ENCODE measurements at places on chromosomes 12 and 14. TPM values are rescaled to one million over a fixed set of nuclear protein-coding genes. Genes with fewer than 3 reads are reported as not detected.

GRCh38 chr12:119678459-119678858, 10.5 kb downstream of the PRKAB1 start:
- H3K27me3 ChIP-seq: no peaks in the 10 kb centered on the region
- H3K27ac ChIP-seq: no peak overlapping the region
- peaks cover 13% of the 10 kb centered on the region for H3K4me1 ChIP-seq
- H3K4me3 ChIP-seq: no peak overlapping the region

INHBC gene
- total RNA-seq: not detected

DNA sequence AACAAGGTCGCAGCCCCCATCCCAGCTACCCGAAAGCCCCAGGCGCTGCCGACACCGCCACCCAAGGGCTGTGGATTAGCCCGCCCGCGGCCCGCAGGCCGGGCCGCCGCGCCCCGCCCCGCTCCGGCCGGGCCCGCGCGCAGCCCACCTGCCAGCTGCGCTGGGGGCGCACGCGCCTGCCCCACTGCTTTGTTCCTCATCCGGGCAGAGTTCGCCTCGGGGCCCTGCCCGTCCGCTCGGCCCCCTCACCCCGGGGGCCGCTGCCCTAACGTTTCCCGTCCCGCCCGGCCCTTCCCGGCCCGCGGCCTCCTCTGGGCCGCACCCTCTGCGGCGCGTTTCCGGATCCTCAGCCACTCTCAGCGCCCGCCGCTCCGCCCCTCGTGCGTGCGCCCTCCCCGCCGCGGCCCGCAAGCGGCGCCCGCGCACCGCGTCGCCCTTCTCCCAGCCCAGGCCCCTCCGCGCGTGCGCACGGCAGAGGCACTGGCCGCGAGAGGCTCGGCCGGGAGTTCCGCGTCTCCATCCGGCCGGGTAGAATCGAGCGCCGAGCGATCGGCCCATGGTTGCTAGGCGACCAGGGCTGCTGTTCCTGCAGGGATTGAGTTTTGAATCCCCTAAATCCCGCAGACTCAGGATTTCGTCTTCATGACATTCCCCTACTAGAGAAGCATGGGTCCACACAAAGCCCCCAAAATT, at the start of gene PRDM4:
Gene PRDM4 (minus strand): TSS at position 329 of the 693 bp plus-strand sequence. CDS start 622 bp downstream, outside the sequence.
- H3K4me3 ChIP-seq: peak within 1 kb of the TSS; percentile 77
- H3K4me1 ChIP-seq: peaks cover 41% of the 10 kb centered on the region
- H3K36me3 ChIP-seq: peaks cover 9% of the 10 kb centered on the region
- H3K27me3 ChIP-seq: no peaks in the 10 kb centered on the region
- peak within 1 kb of the TSS; percentile 64 for H3K27ac ChIP-seq

GRCh38 chr12:6928022-6928702, 403 bp downstream of the ATN1 start:
- no peaks in the 10 kb centered on the region for H3K27me3 ChIP-seq
- peaks cover 48% of the 10 kb centered on the region for H3K4me1 ChIP-seq
- no peak for DNase-seq
- H3K36me3 ChIP-seq: no peaks in the 10 kb centered on the region

GRCh38 chr14:23297611-23298277, 4.9 kb downstream of the PPP1R3E start:
- peaks cover 29% of the 10 kb centered on the region for H3K4me1 ChIP-seq
- H3K36me3 ChIP-seq: no peaks in the 10 kb centered on the region
- H3K27ac ChIP-seq: no peak overlapping the region
- no peaks in the 10 kb centered on the region for H3K27me3 ChIP-seq

CEBPE gene
- 0.69 TPM for total RNA-seq

- H3K36me3 ChIP-seq: no peaks in the 10 kb centered on the region
- no peaks in the 10 kb centered on the region for H3K4me1 ChIP-seq
- DNase-seq: no peak
Observed at GRCh38 chr12:114834621-114835020, 150.6 kb upstream of the TBX3 start.

BMAL2 gene
- total RNA-seq: 0.32 TPM

LUM gene
- not detected for total RNA-seq

DNA sequence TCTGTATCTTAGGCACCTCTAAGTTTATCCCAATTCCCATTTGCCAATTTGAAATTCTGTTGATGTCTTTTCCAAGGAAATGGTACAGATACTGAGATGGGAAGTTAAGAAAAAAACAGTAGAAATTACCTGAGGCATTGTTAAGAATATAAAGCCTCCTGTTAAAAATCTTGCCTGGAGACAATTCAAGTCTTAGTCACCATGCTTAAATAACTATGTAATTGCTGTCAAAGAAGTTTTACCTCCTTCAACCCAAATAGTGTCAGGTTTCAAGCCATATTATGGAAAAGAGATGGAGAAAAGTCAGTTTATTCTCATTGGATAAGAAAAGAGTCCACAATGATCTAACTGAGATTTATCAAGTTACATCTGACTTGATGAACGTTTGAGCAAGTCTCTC, 974.7 kb downstream of the GALC start:
- H3K27me3 ChIP-seq: no peaks in the 10 kb centered on the region
- no peak for DNase-seq
- H3K27ac ChIP-seq: no peak overlapping the region

- H3K27me3 ChIP-seq: no peaks in the 10 kb centered on the region
- no peak overlapping the region for H3K27ac ChIP-seq
- peaks cover 32% of the 10 kb centered on the region for H3K4me1 ChIP-seq
- no peaks in the 10 kb centered on the region for H3K36me3 ChIP-seq
- no peak for DNase-seq
- no peak overlapping the region for H3K4me3 ChIP-seq
Observed at GRCh38 chr14:51939755-51940301, 49.5 kb upstream of the RTRAF start.

DNA sequence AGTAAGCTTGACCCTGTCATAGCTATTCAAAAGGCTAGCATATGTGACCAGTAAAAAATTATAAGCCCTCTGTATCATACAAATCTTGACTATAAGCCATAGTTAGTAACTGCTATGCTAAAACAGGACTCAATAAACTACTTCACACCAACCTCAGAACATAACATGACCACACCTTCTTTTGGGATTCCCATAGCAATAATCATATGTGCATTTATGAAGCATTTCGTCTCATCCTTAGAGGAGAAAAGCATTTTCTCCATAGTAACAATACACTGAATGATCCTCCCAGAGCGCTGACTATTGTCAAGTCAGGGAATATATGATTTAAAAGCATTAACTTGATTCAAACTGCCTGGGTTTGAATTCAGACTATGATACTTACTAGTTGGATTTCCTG, 46.2 kb downstream of the GRIN2B start:
- no peak for DNase-seq
- no peaks in the 10 kb centered on the region for H3K27me3 ChIP-seq
- no peaks in the 10 kb centered on the region for H3K36me3 ChIP-seq

C12orf42 gene
- total RNA-seq: 8.4 TPM

TCL1B gene
- total RNA-seq: not detected

- peaks cover 6% of the 10 kb centered on the region for H3K4me1 ChIP-seq
- H3K27ac ChIP-seq: no peak overlapping the region
- no peaks in the 10 kb centered on the region for H3K36me3 ChIP-seq
- peaks cover 22% of the 10 kb centered on the region for H3K27me3 ChIP-seq
- no peak overlapping the region for H3K4me3 ChIP-seq
- no peak for DNase-seq
Observed at GRCh38 chr12:54590978-54591591, 2.6 kb upstream of the PPP1R1A start.

- H3K4me3 ChIP-seq: no peak overlapping the region
- no peak overlapping the region for H3K27ac ChIP-seq
- H3K4me1 ChIP-seq: no peaks in the 10 kb centered on the region
Observed at GRCh38 chr14:90733139-90733808, 83.0 kb downstream of the TTC7B start.

GRCh38 chr14:55585854-55586253, 5.8 kb downstream of the KTN1 start:
- no peak overlapping the region for H3K27ac ChIP-seq
- no peak overlapping the region for H3K4me3 ChIP-seq
- no peak for DNase-seq
- H3K27me3 ChIP-seq: no peaks in the 10 kb centered on the region

GRCh38 chr12:104750061-104750460, 208.0 kb downstream of the SLC41A2 start:
- H3K36me3 ChIP-seq: no peaks in the 10 kb centered on the region
- no peak overlapping the region for H3K27ac ChIP-seq
- no peaks in the 10 kb centered on the region for H3K27me3 ChIP-seq

GRCh38 chr12:116133149-116133548, 144.3 kb downstream of the MED13L start:
- H3K36me3 ChIP-seq: no peaks in the 10 kb centered on the region
- H3K4me1 ChIP-seq: peaks cover 57% of the 10 kb centered on the region
- H3K27ac ChIP-seq: no peak overlapping the region
- H3K4me3 ChIP-seq: no peak overlapping the region
- DNase-seq: no peak

GRCh38 chr12:106214571-106214970, 33.2 kb downstream of the CKAP4 start:
- no peak overlapping the region for H3K27ac ChIP-seq
- no peak overlapping the region for H3K4me3 ChIP-seq
- no peaks in the 10 kb centered on the region for H3K36me3 ChIP-seq

DNA sequence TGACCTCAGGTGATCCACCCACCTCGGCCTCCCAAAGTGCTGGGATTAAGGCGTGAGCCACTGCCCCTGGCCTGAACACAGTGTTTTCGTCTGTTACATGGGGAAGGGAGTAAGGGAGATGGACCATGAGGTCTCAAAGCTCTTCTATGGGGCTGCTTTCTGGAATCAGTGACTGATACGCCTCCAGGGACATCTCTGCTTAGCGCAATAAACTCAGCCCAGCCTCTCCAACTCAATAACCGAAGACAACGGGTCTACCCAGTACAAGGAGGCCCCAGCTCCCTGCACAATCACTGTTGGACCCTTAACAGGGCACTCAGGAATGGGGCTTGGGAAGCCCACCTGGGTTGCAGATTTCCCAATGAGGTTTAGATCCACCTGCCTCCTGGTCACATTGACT, 42.6 kb upstream of the CHGA start:
- no peaks in the 10 kb centered on the region for H3K27me3 ChIP-seq
- H3K4me3 ChIP-seq: no peak overlapping the region
- no peaks in the 10 kb centered on the region for H3K36me3 ChIP-seq
- H3K4me1 ChIP-seq: no peaks in the 10 kb centered on the region

GRCh38 chr12:100859063-100859627, 64.6 kb downstream of the ANO4 start:
- H3K27me3 ChIP-seq: no peaks in the 10 kb centered on the region
- H3K4me1 ChIP-seq: no peaks in the 10 kb centered on the region
- no peak overlapping the region for H3K4me3 ChIP-seq
- H3K27ac ChIP-seq: no peak overlapping the region
- DNase-seq: no peak
- H3K36me3 ChIP-seq: no peaks in the 10 kb centered on the region

OGFOD2 gene
- total RNA-seq: 38.3 TPM

SOAT2 gene
- total RNA-seq: 0.26 TPM

DNA sequence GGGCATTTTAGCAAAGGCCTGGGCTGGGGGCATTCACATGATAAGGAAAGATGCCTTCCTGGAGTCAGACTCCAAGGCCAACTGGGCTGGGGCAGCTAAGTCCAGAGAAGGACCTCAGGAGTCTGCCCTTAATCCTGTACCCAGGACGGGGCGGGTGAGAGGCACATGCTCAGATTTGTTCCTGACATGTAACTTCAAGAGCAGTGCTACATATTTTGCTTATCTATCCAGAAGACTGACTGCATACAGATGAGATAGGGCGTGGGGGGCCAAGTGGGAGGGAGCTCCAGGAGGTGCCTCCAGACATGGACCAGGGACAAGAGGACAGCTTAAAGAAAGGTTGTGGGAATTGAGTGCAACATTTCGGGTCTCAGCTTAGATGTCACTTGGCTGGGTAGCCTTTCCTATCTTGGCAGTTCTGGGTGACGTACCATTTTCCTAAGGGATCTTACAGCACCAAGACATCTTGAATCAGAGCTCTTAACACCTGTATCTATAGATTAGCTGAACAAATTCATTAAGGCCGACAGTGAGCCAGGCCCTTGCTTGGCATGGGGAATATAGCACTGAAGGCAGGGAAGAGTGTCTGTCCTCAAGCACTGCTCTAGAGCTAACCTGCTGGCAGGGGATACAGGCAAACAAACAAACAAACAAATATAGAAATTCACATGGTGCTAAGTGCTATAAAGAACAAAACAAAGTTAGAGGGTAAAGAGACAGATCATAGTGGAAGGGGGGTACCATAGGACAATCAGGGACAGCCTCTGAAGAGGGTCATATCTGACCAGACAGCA, 61.2 kb downstream of the PTPN21 start:
- no peaks in the 10 kb centered on the region for H3K36me3 ChIP-seq
- no peak overlapping the region for H3K27ac ChIP-seq
- no peak overlapping the region for H3K4me3 ChIP-seq
- H3K27me3 ChIP-seq: no peaks in the 10 kb centered on the region
- no peak for DNase-seq

- no peaks in the 10 kb centered on the region for H3K36me3 ChIP-seq
- no peaks in the 10 kb centered on the region for H3K4me1 ChIP-seq
- no peak overlapping the region for H3K4me3 ChIP-seq
- no peaks in the 10 kb centered on the region for H3K27me3 ChIP-seq
Observed at GRCh38 chr14:54000341-54000811, 43.8 kb upstream of the BMP4 start.

RPS6KA5 gene
- 42.9 TPM for total RNA-seq

DNA sequence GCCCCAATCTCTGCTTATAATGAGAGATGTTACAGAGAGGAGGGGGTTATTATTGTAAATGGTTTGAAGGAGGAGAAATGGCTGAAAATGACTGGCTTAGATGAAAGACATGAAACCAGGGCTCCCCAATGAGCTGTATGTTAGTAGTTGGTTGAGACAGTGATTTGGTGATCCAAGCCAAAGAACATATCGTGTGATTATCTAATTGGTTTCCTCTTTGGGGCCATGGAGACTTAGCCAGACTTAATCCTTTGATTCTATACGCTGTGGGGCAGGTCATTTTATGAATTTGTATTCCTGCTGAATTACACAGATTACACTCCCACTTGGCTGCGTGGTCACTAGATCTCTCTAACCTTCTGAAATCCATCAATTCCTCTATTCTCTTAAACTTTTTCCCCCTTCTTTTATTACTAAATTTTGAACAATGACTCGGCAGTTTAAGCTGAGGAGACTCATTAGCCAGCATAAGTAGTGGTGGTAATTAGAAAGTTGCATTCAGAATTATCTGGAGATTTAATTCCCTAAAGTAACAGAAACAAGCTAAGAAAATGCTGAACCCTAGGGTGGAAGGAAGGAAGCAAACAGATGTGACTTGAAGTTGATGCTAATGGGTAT, 5.3 kb downstream of the TTC8 start:
- no peak overlapping the region for H3K27ac ChIP-seq
- no peaks in the 10 kb centered on the region for H3K27me3 ChIP-seq
- peaks cover 6% of the 10 kb centered on the region for H3K4me1 ChIP-seq
- no peaks in the 10 kb centered on the region for H3K36me3 ChIP-seq
- DNase-seq: no peak
- no peak overlapping the region for H3K4me3 ChIP-seq

PTCSC3 gene
- not detected for total RNA-seq

Data from CD4-positive, alpha-beta memory T cell (primary cell).